GF-D8 (cell line): ENCODE measurements at places on chromosomes 12 and 14.

- DNase-seq = no peak
Observed at GRCh38 chr12:12903642-12904609, 12.6 kb downstream of the GPRC5A start.

DNA sequence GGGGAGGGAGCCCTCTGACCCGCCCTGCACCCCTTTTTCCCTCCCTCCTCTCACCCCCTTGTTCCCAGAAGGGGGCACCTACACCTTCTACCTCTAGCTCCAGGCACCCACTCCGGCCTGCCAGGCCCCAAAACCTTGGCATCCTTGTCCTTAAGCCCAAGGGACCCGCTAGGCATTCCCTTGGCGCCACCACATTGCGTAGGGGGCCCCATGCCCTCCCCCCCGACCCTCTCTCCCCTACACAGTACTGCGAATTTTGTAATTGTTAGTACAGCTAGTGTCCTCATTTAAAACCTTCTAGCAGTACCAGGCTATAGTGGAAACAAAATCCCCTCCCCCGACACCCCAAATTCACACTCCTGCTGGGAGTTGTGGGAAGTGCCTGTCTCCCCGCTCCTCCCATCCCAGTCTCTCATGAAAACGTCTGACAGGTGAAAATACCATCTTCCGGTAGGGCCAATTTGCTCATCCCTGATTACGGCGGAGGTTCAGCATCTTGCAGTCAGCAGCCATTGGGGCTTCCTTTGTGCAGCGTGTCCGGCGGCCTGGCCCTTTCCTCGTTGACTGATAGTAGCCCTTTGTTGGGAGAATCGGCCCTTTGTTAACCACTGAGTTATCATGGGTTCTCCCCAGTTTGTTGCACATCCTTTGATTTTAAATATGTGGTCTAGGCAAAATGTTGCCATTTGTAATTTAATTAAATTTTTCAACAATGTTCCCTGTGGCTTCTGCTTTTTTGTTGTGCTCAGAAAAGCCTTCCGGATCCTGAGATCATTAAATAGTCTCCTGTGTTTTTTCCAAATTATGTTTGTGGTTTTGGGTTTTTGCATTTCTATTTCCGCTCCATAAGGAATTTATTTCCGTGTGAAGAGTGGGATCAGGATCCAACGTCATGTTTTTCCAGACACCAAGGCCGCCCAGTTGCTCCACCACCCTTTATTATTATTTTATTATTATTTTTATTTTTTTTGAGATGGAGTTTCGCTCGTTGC is 7.9 kb upstream of the CEP170B start:
- no peak for DNase-seq

DNA sequence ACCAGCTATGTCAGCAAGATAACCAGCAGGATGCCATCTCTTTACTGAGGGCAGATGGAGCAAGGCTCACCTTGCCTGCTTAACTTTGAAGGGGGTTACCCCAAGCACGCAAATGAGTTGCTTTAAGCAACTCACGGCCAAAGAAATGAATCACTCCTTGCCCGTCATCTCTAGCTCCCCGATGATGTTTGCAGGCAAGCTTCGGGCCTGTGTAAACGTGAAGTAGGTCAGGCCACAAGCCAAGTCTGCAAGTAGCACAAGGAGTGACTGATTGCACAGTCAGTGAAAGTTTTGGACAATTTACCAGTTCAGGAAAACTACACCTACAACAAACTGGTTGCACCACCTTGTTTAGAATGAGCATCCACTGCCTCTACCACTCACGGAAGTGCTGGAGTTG is 699.7 kb upstream of the TBX3 start:
- no peak for DNase-seq

DNA sequence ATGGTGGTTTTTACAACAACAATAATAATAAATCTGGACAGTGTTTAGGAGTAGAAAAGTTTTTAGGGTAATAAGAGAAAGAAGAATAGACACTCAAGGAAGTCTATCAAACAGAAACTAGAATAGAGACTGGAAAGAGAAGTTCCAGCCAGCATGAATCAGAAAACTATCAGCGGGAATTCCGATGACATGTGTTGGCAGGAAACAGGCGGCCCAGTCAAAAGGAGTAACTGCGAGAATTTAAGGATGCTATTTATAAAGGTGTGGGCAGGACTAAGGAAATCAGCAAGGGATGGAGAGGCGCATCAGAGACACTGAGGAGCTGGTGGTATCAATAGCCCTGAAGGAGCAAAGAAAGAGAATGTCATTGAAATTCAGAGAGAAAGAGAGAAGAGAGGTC is 89.9 kb downstream of the TBX5 start:
- no peak for DNase-seq

DNA sequence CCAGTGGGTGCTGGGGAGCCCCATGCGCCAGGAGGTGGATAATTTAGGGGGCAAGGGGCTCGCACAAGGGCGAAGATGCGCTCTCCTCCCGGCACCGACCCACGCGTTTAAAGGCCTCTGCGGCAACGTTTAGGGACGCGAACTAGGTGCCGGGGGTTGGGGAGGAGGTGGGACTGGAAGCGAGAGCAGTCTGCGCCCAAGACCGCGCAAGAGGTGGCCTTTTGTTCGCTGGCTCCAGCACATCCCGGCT is 1.3 kb downstream of the SLC38A1 start:
- DNase-seq = no peak

GRCh38 chr12:129530984-129531383 is 372.8 kb downstream of the TMEM132D start:
- no peak for DNase-seq

DNA sequence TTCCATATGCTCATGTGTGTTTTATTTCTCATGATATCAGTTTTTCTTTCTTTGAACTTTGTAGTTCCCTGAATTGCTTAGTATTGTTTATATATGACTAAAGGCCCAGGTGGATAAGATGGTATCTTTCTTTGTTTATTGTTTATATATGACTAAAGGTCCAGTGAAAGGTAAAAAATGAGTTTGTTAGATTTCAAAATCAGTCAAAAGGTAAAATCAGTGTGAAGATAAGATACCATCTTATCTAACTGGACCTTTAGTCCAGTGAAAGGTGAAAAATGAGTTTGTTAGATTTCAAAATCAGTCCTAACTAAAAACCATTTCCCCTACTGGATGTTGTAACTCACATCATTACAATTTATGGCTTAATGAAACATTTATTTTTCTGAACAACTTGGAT is 890.2 kb downstream of the DIO2 start:
- no peak for DNase-seq

- DNase-seq = peak; percentile 80
Observed at GRCh38 chr12:56220611-56221231, 1.0 kb downstream of the RNF41 start.

DNA sequence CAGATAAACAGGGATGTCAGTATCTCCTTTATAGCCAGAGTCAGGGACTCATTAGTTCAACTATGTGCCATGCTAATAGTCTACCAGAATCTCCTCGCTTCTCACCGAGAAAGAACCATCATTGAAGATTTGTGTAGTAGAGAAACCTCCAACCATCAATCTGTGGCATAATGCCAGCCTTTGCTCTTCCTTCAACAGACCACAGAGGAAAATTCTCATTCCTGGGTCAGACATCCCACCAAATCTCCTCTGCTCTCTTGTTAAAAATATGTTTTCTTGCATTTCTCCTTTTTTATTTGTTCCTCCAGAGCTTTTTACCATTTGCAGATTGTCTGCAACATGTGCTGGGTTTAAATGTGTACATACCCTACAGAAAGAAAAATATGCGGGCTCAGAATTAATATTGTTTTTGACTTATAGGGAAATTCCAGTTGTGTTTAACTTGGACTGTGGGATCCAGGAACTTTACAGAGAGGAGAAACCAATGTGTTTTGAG is 64.9 kb downstream of the LLPH start:
- no peak for DNase-seq

DNA sequence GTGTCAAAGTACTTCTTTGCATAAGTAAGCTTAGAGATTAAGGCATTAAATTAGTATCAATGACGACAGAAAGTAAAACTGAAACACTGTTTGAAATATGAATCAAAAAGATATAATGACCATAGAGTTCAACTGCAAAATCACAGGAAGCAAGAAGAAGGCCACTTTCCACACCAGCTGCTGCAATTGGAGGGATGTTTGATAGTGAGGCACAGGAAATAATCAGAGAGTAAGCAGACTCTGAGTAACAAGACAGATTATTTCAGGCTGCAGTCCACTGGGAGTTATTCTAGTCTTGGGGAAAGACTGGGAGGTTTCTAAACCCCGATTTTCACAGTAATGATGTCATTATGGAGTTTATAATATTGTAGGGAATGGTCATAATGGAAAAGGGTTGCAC is 12.9 kb downstream of the MDGA2 start:
- no peak for DNase-seq

DNA sequence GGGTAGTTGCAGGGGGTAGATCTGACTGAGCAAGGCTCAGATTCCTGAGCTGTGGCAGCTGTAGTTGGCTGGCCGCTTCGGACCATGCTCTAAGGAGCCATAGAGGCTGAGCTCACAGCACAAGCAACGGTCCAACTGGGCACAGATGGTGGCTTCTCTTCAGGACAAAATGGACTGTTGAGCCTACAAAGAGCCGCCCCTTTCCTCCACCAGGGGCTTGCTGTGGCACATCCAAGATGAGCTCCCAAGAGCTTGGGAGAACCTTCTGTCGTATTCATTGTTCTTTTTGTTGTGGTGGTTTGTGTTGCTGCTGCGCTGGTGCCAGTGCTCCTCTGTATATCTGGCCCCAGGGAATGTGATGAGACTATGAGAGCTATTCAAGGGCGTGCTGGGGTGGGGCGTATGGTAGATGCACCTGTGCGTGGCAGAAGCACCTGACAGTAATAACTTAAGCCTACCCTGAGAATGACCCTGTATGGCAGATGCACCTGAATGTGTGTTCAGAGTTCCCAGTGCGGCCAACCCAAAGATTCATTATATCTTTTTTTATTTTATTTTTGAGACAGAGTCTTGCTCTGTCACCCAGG is 17.8 kb upstream of the LGALS3 start:
- no peak for DNase-seq

DNA sequence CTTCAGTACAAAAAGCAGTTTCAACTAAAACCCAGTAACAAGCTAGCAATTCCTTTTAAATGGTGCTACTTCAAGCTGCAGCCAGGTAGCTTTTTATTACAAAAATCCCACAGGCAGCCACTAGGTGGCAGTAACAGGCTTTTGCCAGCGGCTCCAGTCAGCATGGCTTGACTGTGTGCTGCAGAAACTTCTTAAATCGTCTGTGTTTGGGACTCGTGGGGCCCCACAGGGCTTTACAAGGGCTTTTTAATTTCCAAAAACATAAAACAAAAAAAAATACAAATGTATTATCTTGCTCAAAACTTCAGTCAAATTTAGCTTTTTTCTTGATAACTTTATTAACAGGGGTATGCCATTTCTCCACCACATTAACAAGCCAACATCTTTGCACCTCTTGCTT is 3.6 kb upstream of the CLEC4E start:
- DNase-seq = no peak

GRCh38 chr14:101925152-101925551 is 39.2 kb upstream of the DYNC1H1 start:
- DNase-seq = no peak

DNA sequence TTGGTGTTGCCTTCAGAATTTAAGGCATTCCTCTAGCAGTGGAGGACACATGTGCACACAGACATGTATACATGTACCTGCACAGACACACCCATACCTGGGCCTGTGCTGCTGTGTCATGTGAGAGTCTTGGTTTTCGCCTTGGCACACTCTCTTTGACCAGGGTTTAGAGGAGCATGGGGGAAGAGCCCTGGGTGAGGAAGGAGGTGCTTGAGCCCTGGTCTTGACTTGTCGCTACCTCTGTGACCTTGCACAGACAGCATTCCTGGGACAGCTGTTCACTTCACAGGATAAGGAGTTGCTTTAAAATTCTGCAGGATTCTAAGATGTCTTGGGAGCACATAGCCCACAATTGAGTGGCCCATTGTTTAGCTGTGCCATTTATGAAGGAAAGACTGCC is 94.7 kb downstream of the DDX51 start:
- no peak for DNase-seq

GRCh38 chr14:22998329-22999012 is 11.5 kb downstream of the C14orf93 start:
- DNase-seq = no peak

GRCh38 chr12:71786829-71787228 is 32.2 kb downstream of the RAB21 start:
- DNase-seq = peak; percentile 10

- no peak for DNase-seq
Observed at GRCh38 chr14:58784931-58785330, 147.2 kb downstream of the DACT1 start.

- DNase-seq = peak; percentile 33
Observed at GRCh38 chr12:104598342-104599271, 141.9 kb downstream of the CHST11 start.

- DNase-seq = no peak
Observed at GRCh38 chr12:65882486-65882885, 58.2 kb downstream of the HMGA2 start.

- no peak for DNase-seq
Observed at GRCh38 chr12:3553221-3553620, 62.2 kb downstream of the PRMT8 start.

- no peak for DNase-seq
Observed at GRCh38 chr14:28102814-28103213, 663.8 kb upstream of the FOXG1 start.

DNA sequence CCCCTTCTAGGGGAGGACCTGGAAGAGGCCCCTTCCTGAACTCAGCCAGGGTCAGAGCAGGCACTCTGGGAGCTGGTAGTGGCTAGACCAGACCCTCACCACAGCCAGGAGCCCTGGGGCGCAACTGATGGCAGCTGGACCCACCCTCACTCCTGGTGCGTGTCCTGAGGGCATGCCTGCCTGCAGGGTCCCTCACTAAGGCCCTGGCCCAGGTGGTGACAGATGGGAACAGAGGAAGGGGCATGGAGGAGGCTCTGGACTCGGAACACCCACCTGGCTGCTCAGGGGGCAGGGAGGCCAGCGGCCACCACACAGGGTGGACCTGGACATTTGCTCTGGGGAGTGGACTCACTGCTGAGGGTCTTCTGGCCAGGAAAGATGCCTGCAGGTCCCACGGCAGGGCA is 342.2 kb upstream of the SFSWAP start:
- DNase-seq = no peak

GRCh38 chr14:103015426-103015825 is 41.9 kb downstream of the CDC42BPB start:
- no peak for DNase-seq

DNA sequence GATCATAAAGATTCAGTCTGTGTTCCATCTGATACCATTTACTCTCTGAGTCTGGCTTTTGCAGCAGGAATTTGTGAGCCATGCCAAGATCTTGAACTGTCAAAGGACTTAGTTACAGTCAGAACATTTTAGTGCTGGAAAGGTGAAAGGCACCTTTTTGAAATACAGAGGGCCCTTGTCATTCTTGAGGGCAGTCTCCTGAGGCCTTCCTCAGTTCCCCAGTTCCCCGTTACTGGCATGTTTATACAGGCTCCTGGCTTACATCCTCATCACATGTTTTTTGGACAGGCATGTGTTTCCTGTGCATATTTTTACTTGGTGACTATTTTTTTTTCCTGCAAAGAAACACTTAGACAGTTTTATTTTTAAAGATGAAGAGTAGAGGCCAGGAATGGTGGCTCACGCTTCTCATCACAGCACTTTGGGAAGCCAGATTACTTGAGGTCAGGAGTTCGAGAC is 21.0 kb downstream of the CFAP54 start:
- DNase-seq = no peak
